Aorta (tissue), 5 donors: ENCODE measurements at places on chromosomes 2 and 18. TPM values are rescaled to one million over a fixed set of nuclear protein-coding genes. Genes with fewer than 3 reads are reported as not detected.

DNA sequence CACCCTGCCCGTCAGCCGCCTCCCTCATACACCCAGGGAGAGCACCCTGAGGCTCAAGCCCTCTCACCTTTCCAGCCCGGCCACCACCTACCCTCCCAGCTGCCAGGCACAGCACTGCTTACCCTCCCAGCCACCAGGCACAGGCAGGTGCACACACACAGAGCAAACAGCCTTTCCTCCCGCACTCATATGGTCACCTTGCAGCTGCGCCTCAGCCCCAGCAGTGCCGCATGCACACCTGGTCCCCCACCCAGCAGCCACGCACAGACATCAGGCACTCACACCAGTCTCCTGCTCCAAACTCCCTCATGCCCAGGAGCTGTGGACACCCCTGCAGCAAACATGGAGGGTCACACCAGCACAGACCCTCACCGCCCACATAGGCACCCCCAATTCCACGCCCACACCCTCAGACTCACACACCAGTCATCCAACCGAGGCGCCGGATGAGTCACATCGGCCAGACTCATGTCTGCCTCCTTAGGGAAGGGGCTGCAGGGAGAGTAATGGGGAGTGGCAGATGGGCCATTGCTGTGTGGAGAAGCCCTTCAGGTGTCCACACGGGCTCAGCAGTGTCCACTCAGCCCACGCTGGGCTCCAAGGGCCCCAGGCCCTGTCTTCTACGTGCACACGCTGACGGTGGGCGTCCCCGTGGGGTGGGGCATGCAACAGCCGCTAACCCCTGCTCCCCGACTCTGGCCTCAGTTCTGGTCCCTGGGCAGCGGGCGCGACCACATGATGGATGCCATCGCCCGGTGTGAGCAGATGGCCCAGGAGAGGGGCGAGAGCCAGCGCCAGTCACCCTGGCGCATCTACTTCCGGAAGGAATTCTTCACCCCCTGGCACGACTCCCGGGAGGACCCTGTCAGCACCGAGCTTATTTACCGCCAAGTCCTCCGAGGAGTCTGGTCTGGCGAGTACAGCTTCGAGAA lies 22.3 kb upstream of the GPR17 start:
- no peaks in the 10 kb centered on the region for H3K4me1 ChIP-seq
- no peaks in the 10 kb centered on the region for H3K27me3 ChIP-seq
- no peak overlapping the region for H3K27ac ChIP-seq
- no peaks in the 10 kb centered on the region for H3K36me3 ChIP-seq
- H3K4me3 ChIP-seq: no peak overlapping the region
- DNase-seq: peak; percentile 39

DNA sequence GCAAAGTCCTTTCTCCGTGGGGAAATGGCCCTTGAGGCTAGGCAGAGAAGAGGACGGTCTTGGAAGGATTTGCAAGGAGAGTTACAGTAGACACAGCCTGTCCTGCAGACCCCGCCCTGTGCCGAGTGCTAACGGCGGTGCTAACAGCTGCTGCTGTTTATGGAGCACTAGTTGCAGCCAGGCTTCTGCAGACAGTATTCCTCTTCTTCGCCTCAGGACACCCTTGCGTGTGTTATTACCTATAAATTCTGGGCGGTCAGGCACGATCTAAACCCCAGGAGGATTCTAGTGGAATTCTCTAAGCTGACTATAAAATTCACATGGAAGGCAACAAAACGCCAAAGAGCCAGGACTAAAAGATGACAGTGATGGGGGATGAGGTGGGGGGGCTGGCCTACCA lies 139.8 kb downstream of the GLI2 start:
- DNase-seq: peak; percentile 51
- H3K27ac ChIP-seq: no peak overlapping the region
- H3K36me3 ChIP-seq: no peaks in the 10 kb centered on the region
- no peaks in the 10 kb centered on the region for H3K27me3 ChIP-seq
- no peak overlapping the region for H3K4me3 ChIP-seq
- no peaks in the 10 kb centered on the region for H3K4me1 ChIP-seq

- no peaks in the 10 kb centered on the region for H3K27me3 ChIP-seq
- no peaks in the 10 kb centered on the region for H3K36me3 ChIP-seq
- H3K4me3 ChIP-seq: no peak overlapping the region
- no peak overlapping the region for H3K27ac ChIP-seq
- H3K4me1 ChIP-seq: no peaks in the 10 kb centered on the region
- no peak for DNase-seq
Observed at GRCh38 chr2:7795778-7796563, 878.8 kb downstream of the RNF144A start.

DNA sequence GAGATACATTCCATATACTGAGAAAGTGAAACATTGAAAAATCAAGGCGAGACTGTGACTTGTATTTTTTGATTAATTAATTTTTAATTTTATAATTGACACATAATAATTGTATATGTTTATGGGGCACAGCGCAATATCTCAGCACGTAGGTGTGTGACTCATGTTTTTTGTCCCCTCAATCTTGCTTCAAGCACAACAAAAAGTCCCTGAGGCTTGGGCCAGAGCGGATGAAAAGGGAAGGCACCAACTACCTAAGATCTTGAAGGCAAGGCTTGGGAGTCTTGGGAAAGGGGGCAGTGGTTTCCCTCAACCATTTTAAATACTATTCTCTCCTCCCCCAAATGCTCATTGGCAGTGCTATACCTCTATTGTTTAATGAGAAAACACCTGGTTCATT lies 9.9 kb downstream of the SGPP2 start:
- no peak for DNase-seq
- no peaks in the 10 kb centered on the region for H3K27me3 ChIP-seq
- no peaks in the 10 kb centered on the region for H3K4me1 ChIP-seq
- no peaks in the 10 kb centered on the region for H3K36me3 ChIP-seq

GRCh38 chr2:167471332-167471731 lies 583.1 kb downstream of the XIRP2 start:
- no peaks in the 10 kb centered on the region for H3K36me3 ChIP-seq
- no peak for DNase-seq
- H3K4me1 ChIP-seq: no peaks in the 10 kb centered on the region
- no peak overlapping the region for H3K27ac ChIP-seq

DNA sequence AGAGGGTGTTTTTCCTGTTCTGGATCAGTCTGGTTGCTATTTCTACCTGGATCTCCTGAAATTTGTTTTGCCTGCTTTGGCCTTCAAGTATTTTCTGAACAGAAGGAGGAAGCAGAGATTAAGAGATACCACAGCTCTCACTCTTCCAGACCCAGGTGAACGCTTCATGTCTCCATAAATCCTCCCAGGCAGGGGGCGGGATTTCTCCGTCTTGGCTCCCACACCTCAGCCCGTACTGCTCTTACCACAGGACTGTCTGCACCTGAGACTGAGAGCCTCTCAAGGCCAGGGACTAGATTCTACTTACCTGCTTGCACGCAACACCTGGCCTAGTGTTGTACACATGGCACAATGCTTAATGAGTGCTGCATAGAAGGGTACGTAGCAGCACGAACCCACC lies 59.9 kb upstream of the LRPPRC start:
- H3K27ac ChIP-seq: no peak overlapping the region
- no peaks in the 10 kb centered on the region for H3K36me3 ChIP-seq
- H3K4me3 ChIP-seq: no peak overlapping the region
- no peak for DNase-seq
- H3K27me3 ChIP-seq: no peaks in the 10 kb centered on the region

DNA sequence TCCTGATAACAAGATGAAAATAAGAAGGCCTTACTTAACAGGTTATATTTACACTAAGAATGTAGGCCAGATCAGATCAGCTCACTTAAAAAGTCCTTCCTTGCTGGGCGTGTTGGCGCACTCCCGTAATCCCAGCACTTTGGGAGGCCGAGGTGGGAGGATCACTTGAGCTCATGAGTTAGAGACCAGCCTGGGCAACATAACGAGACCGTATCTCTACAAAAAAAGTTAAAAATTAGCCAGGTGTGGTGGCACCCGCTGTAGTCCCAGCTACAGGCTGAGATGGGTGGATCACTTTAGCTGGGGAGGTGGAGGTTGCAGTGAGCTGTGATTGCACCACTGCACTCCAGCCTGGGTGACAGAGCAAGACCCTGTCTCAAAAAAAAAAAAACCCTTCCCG lies 53.2 kb upstream of the SOS1 start:
- no peak overlapping the region for H3K4me3 ChIP-seq
- no peaks in the 10 kb centered on the region for H3K36me3 ChIP-seq
- H3K4me1 ChIP-seq: no peaks in the 10 kb centered on the region
- no peaks in the 10 kb centered on the region for H3K27me3 ChIP-seq
- no peak overlapping the region for H3K27ac ChIP-seq
- no peak for DNase-seq

DNA sequence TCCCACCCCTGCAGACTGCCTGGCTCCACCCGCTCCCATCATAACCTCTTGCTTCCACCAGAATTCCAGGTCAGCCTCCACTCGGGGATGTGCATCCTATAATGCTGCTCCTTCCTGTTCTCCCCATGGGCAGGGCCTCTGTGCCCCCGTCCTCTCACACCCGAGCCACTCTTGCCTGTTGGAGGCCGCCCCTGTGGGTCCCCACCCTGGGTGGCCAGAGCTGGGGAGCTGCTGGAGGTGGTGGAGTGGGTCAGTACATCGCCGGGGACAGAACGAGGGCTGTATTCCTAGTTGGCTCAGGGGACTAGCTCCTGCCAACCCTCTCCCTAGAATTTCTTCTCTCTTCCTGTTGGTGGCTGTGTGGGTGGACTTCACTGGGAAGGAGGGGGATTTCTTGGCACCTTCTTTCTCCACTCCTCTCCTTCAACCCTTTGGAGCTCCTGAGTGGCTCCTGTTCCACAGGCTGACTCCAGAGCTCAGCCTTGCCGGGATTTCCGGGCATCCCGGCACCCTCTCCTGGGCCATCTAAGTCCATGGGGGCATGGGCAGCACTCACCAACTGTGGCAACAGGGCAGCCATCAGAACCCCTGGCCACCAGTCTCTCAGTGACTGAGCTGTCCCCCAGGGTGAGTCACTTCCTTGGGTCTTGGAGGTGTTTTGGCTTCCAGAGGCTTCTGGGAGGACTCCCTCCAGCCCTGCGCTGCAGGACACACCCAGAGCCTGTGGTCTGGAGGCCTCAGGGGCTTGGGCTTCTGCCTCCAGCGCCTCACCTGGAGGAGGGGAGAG lies 88.2 kb upstream of the MCFD2 start:
- no peak for DNase-seq
- H3K4me3 ChIP-seq: no peak overlapping the region
- no peaks in the 10 kb centered on the region for H3K27me3 ChIP-seq
- no peaks in the 10 kb centered on the region for H3K36me3 ChIP-seq
- peak overlapping the region; percentile 46 for H3K27ac ChIP-seq

- no peak overlapping the region for H3K4me3 ChIP-seq
- H3K4me1 ChIP-seq: no peaks in the 10 kb centered on the region
- peak; percentile 87 for DNase-seq
- H3K36me3 ChIP-seq: no peaks in the 10 kb centered on the region
Observed at GRCh38 chr2:28342081-28342967, 50.3 kb upstream of the FOSL2 start.

DNA sequence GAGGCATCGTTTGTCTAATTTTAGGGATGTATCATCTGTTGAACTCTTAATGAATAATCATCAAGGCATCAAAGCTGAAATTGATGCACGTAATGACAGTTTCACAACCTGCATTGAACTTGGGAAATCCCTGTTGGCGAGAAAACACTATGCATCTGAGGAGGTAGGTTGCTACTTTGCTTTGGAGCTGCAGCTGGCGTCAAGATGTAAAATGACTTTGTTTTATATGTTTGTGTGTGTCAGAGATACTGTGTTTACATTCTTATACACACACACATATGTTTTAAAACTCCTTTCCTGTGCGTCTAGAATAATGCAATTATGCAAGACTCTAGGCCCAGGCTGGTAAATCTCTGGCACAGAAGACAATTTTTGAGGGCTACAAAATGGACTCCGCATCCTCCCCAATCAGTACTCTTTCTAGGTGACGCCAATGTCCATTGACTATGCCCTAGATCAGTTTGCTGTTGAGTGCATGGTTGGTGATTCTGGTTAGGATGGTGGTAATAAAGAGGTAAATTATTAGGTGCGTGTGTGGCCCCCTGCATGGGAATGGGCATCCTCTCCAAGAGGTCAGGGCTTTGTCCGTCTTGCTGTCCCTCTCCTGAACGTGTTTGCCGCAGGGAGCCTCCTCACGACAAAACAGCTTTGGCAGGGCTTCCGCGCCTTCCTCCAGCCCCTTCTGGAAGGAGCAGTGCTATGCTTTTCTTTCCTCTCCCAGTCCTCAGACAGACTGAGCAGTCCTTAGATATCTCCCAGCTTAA lies 68.2 kb upstream of the EML6 start:
- H3K27me3 ChIP-seq: no peaks in the 10 kb centered on the region
- no peak overlapping the region for H3K4me3 ChIP-seq
- H3K4me1 ChIP-seq: no peaks in the 10 kb centered on the region
- no peak overlapping the region for H3K27ac ChIP-seq
- DNase-seq: no peak

GRCh38 chr18:5543773-5544389 lies at the start of gene EPB41L3:
EPB41L3 (minus strand) TSS chr18:5543997; CDS start chr18:5489183, 54,814 bp downstream.
- no peak within 1 kb of the TSS for H3K27ac ChIP-seq
- H3K27me3 ChIP-seq: no peaks in the 10 kb centered on the region
- H3K4me3 ChIP-seq: peak within 1 kb of the TSS; percentile 52
- H3K36me3 ChIP-seq: no peaks in the 10 kb centered on the region

C18orf54 gene
- total RNA-seq: 5.5 TPM

FZD7 gene
- 19.0 TPM for total RNA-seq

ANKRD30BL gene
- not detected for total RNA-seq

LANCL1 gene
- total RNA-seq: 39.3 TPM

LYPD6B gene
- not detected for total RNA-seq

MYL1 gene
- total RNA-seq: not detected

FSHR gene
- not detected for total RNA-seq

ACADL gene
- 50.3 TPM for total RNA-seq

RAX gene
- not detected for total RNA-seq
